Midbrain (tissue), 1 donor: ENCODE measurements at places on chromosomes 2 and 18.

GRCh38 chr2:16943279-16943958, 277.8 kb upstream of the CYRIA start:
- no peak for DNase-seq

DNA sequence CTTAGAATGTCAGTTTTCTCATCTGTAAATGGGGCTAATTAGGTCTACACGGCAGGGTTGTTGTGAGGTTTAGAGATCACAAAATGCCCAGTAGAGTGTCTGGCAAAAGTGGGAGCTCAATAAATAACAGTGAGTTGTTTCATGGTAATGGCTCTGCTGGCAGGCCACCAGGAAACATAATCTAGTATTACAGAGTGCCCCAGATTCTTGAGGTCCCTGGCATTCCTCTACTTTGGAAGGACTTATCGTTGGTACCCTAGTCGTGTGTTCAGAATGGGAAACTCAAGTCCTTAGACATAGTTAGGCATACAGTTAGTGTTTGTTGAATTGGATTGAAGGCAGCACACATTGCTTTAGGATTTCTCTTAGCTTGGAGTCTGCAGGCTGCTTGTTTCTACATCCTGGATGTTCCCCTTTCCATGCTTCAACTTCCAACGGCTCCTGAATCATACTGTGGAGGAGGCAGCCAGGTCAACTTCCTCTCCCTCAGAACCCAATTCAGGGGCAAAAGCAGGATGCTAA, 161.5 kb upstream of the FOSL2 start:
- DNase-seq = no peak

GRCh38 chr2:181197140-181197760, 216.8 kb downstream of the UBE2E3 start:
- no peak for DNase-seq

DNA sequence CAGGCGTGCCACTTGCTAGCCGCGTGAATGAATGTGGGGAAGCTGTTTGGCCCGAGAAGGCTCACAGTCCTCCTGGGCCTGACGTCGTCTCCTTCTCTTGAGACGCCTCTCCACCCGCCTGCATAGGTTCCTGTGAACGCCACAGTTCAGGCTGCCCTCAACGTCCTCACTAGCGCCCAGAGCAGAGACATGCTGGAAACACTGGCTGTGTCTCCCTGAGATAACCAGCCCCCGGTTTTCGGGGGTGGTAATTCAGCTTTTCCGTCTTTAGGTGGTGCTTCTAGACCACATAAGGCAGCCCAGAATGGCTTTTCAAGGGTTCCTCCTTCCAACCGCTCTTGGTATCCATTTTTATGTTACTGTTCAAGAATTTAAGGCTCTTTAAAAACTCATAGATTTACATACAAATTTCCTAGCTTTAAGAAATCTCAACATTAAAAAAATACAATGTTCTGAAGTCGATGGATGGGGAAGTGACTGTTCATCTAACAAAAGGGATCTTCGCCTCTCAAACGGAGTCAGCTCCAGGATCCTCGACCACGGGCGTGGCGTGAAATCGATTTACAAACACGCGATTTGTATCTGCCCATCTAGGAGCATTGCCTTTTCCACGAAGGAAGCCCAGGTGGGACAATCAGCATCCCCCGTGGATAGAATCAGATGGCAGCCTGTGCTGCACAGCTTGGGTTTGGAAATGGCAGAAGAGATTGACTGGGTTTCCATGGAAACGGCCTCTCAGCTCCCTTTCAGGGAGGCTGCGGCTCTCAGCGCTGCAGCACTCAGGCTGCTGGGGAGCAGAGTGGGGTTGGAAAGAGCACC, 110.6 kb upstream of the PXDN start:
- DNase-seq = peak; percentile 86

DNA sequence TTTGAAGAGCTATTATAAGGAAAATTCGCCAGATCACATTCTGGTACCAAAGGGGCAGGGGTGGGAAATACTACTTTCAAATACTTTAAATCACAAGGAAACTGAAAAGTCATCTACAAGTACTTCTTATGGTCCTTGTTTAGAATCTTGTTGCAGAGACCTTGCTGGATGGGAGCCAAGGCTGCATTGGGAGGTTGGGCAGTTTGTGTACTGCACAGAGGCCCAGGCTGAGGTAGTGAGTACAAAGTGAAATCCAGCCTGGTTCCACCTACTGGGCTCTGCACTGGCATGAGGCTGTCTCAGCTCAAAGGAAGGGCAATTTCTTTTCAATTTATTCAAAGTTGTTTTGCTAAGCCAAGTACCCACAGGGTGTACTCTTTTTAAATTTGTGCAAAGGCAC, 140.3 kb upstream of the DLX2 start:
- DNase-seq = no peak

GRCh38 chr18:525036-525797, 24.7 kb upstream of the COLEC12 start:
- DNase-seq = no peak

DNA sequence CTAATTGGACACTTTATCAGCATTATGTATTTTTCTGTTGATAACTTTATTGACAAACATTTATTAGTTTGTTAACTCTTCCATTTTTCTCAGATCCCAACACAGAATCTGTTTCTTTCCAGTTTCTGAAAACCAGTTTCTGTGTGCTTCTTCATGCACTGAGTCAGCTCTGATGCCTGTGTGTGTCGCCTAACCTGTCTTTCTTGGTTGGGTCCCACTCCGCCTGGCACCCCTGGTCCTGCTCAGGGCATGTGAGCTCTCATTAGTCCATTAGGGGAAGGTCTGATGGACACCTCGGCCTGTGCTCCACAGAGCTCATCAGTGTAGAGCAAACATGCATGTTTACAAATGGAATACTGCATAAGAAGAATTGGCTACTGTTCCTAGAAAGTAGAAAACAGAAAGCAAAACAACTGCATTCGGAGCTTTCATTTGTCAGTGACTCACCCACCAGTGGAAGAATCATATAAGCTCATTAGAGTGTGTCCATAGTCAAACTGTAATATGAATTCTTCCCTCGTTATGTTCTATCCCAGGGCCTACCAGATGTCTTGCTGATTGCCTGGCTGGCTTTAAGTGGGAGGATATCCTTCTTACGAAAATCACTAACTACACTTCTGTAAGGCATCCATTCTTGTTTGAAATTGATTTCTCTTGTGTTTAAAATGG, 137.7 kb downstream of the SNTG2 start:
- DNase-seq = no peak

- DNase-seq = peak; percentile 55
Observed at GRCh38 chr18:57585421-57585820, 1.1 kb downstream of the FECH start.

GRCh38 chr18:4433717-4434116, 21.4 kb downstream of the DLGAP1 start:
- no peak for DNase-seq

- no peak for DNase-seq
Observed at GRCh38 chr2:5287558-5288334, 404.4 kb upstream of the SOX11 start.

GRCh38 chr2:33236482-33237385, 239.7 kb upstream of the RASGRP3 start:
- no peak for DNase-seq

DNA sequence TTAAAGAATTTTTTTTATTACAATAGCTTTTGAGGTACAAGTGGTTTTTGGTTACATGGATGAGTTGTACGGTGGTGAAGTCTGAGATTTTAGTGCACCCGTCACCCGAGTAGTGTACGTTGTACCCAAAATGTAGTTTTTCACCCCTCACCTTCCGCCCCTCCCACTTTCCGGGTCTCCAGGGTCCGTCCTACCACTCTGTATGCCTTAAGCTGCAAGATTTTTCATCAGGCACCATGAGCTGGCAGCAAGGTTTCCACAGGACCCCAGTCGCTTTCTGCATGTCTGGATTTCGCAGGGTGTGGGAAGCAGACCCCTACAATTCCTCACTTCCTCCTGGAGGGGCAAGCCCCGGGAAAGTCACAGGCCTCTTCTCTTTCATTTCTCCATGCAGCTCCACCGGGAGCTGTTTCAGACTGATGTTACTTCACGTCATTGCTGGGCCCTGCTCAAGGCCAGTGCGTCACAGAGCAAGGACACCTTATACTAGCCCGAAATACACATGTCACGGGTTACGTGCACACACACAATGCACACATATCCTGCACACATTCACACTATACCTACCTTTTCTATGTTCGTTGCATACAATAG, 179.1 kb downstream of the ZFP36L2 start:
- DNase-seq = no peak

DNA sequence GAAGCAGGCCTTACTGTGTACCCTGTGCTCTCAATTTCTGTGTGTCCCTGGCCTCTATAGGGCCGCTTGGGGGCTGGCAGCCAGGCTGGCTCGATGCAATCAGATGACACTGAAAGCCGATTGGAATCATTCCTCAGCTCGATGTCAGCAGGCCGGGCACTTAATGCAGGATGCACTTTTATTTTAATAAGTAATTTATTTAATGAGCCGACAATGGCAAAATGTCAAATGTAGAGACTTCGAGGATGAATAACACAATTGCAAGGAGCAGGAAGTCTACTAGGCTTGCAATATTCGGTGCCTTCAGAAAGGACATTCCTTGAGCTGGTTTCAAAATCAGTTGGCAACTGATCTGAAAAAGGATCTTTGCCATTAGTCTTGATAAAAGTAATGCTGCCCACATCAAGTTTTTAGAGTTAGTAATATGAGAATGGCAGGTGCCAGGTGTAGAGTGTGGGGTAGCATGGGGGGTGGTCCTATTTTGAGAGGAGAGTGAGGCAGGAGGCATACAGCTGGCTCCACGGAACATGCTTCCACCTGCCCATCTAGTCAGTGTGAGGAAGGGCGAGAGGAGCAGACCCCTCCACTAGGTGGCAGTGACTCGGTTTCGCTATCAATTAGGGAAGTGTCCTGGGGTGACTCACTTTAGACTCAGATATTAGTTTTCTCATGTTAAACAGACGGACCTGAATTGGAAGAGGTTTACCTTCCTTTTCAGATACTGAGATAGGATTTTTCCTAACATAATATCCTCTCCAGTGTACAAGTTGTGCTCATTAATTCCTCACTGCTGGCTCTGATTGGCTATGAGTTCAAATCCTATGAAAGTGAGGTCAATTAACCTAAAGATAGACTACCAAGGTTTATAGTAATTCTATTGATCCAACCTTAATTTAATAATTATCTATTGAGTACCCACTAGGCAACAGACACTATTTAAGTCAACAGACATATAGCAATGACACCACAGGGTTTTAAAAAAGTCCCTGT, 80.9 kb downstream of the NABP1 start:
- DNase-seq = no peak

DNA sequence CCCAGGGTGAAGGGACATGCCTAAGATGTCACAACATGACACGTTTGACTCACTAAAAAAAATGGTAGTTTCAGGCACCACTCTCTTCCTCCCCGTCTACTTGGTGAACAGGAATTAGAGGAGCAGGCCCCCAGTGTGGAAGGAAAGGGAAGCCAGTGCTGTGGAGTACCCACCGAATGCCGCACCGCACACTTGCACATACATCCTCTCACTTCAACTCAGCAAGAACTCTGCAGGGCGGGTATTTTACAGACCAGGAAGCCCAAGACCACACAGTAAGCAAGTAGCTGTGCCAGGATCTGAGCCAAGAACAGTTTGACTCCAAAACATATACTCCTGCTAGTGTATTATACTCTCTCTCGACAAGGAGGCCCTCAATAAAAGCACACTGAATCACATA, 69.8 kb downstream of the BCL2 start:
- DNase-seq = no peak

- peak; percentile 34 for DNase-seq
Observed at GRCh38 chr2:152585830-152586484, 131.3 kb downstream of the PRPF40A start.

GRCh38 chr2:216617159-216617815, 15.9 kb upstream of the IGFBP2 start:
- no peak for DNase-seq

- no peak for DNase-seq
Observed at GRCh38 chr2:99484205-99484604, 5.6 kb downstream of the REV1 start.

DNA sequence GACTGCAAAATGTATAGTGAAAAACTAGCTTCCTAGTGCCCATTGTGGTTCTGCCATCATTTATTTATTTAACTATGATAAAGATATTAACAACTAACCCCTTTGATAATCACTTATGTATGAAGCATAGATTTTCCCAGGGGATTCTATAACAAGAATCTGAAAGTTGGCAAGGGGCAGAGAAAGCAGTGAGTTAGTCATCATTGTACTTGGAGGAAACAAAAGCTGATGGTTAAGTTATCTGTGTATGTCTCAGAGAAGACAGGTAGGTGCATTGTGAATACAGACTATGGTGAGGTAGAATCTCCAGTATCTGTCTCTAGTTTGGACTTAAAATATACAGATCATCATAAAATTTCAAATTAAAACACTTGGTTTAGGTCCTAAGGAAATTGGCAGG, 2159.1 kb upstream of the CELF4 start:
- no peak for DNase-seq

DNA sequence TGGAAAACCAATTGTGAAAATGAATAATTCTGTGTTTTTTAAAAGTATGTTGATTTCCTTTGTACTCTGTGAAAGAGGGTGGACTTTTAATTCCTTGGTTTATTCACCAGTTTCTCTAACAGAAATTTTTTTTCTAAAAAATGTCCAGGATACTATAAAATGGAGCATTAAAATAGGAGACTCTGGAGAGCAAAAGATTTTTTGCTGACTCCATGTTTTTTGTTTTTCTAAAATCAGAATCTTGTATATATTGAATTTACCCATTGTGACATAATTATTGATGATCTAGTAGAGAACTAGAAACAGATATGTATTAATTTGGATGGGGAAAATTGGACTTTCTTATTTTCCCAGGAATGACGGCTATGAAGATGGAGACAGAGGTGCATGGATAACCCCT, 23.2 kb upstream of the EFEMP1 start:
- DNase-seq = no peak

- DNase-seq = no peak
Observed at GRCh38 chr2:167942366-167943081, 304.9 kb downstream of the STK39 start.

- peak; percentile 46 for DNase-seq
Observed at GRCh38 chr2:16661526-16661925, 4.1 kb downstream of the CYRIA start.

DNA sequence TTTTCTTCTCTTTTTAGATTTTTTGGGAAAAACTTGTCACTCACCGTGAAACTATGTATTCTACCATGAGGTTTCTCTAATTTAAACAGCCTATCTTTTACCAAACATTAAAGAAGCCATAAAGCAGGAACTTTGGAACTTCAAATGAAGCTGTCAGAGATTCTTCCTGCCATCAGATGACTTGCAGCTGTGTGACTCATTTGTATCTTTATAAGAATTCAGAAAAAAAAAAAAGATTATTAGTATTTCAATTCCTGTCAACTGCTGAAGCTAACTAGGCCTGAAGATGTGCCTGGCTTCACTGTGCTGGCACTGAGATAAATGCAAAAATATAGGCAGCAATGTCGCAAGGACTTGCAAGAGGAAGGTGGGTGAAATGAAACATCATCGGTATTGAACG, 1399.1 kb upstream of the PIK3C3 start:
- DNase-seq = no peak
